ENCODE measurements at places on chromosomes 7 and 10.
A peak's percentile ranks its signal among the peaks of the same experiment; 100 is the strongest.

GRCh38 chr7:11655163-11655562, 176.8 kb downstream of the THSD7A start:
- DNase-seq, result no peak

GRCh38 chr7:157685430-157686284, 348.9 kb downstream of the DNAJB6 start:
- no peak for DNase-seq

GRCh38 chr10:21449288-21449966, 76.1 kb downstream of the SKIDA1 start:
- no peak for DNase-seq

- peak; percentile 73 for DNase-seq
These were observed 21.8 kb upstream of the KIF5B start for GRCh38 chr10:32077896-32078485.

- peak; percentile 59 for DNase-seq
These were observed 135.2 kb upstream of the PRSS1 start for GRCh38 chr7:142614116-142614515.

DNA sequence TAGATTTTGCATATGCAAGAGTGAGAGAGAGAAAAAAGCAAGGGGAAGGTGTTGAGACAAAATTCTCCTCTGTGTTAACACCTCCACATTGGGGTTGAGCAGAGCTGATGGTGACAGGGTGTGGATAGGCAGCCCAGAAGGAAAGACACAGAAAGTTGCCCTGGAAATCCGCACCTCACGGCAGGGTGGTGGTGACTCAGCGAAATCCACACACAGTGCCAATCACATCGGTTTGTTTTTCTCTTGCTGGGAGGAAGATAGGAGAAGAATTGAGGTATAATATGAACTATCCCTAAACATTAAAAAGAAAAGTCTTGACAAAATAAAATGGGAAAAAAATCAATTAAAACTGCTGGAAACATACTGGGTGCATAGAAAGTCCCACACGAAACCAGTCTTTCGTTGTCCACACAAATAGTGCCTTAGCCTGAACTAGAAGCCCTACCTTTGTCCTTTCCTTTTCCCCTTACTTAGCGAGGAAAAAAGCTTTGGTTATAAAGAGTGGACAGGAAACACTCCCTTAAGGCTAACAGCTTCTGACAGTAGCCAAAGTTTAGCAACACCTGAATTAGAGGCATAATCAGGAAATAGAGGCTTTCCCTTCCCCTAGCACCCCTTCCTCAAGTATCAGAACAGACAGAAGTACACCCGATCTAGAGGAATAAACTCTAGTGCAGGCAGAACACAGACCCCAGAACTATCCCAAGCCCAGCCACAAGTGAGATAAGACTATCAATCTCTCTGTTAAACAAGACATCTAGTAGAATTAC, 39.2 kb upstream of the DNAJC1 start:
- no peak for DNase-seq

- no peak for DNase-seq
These were observed 17.6 kb upstream of the PHYH start for GRCh38 chr10:13317474-13317873.

GRCh38 chr10:51607463-51607835, 91.9 kb downstream of the CSTF2T start:
- DNase-seq, result no peak

GRCh38 chr7:150367677-150368095, 936 bp upstream of the REPIN1 start:
- DNase-seq, result no peak

GRCh38 chr7:123738356-123738755, 10.4 kb downstream of the WASL start:
- no peak for DNase-seq

GRCh38 chr7:151383638-151384351, 26.0 kb downstream of the WDR86 start:
- DNase-seq, result no peak

DNA sequence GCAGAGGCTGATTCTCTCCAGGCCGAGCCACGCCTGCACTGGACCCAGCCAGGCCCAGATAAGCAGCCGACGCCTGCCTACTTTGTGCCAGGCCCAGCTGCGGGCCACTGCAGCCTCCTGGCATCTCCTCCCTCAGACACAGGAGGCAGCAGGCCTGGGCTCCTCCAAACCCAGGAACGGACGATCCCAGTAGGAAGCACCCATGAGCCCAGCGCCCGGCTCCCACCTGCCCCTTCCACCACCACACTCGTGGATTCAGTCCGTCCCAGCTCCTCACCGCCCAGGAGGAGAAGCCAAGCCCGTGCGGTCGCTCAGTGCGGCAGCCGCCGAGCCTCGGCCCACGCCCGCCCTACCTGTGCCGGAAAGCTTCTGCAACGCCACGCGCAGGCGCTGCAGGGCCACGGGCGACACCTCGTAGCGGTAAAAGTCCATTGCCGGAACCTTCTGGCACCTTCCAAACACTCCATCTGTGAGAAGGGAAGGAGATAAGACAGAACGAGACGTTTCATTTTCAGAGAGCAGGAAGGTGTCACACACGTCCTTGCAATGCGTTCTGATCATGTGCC, 271.1 kb downstream of the PTPRN2 start:
- no peak for DNase-seq

DNA sequence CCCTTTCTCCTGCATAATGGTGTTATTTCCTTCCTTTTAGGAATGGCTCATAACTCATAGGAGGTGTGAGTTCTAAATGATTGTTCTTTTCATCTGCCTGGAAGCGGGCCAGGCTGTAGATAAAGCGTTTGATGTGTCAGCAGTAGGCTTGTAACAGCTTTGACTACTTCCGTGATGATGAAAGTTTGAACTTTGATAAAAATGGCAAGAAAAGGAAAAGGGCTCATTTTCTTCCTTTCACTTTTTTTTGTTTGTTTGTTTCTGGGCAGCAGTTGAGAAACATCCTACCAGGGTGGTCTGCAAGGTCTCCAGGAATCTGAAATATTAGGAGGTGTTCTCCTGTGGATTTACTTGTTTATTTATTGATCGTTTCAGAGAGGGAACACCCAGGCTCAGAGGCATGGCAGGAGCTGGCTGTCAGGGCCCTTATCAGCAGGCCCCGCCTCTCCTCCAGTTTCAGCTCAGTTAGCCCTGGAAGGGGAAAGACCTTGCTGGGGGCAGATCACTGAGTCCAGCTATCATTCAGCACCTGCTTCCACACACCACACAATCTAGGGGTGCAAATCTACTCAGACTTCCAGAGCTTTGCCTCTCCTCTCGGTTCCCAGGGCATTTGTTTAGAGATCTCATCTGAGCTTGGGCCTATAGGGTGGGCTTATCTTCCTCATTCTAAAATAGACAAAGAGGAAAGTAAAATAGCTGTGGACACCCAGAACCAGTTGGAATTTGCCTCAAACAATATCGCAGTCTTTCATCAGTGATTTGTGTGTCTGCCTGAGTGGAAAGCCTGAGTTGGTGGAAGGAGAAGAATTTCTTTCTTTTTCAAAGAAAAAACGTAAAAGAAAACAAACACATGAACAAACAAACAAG, 130.9 kb downstream of the BMPER start:
- DNase-seq, result peak; percentile 58

- DNase-seq, result peak; percentile 79
These were observed 73.0 kb downstream of the MICU1 start for GRCh38 chr10:72552857-72553256.
